CD4-positive, alpha-beta T cell treated with Interleukin-1 beta for 1 hour (primary cell): ENCODE measurements at places on chromosomes 1 and 21.

DNA sequence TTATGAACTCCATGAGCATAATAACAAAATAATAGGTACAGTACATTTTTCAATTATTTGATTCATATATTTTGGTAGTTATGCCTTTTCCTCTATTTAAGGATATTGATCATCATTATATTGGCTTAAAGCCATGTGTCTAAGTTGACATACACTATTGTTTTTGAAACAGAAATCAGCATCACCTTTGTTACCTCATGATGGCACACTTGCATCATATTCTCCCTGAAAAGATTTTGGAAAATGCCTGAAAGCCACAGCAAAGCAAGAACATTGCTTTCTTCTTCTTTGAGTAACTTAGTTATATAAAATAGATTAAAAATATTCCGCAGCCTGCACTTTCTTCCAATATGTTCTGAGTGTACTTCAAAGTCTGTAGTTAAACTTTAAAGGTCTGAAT lies 33.3 kb downstream of the TMPRSS15 start:
- DNase-seq: no peak

- no peak for DNase-seq
Measured at GRCh38 chr1:244159646-244160045, 108.6 kb downstream of the ZBTB18 start.

DNA sequence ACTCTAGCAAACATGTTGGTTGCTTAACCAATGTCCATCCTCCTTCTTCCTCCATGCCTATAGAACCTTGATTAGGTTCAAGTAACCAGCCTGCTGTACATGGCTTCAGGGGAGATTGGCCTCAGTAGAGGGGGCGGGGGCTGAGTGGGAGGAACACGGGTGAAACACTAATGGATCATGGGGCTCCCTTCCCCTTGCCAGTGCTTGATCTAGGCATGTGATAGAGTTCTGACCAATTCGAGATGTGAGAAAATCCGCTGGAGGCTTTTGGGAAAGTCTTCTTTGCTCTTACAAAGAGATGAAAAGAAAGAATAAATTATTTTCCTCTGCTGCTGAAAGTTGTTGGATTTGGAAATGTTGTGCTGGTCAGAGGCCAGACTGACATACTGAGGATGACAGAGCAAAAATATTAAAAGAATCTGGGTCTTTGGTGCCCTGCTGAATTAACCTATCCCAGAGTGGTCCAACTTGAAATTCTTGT lies 5.2 kb upstream of the OTUD7B start:
- DNase-seq: no peak

DNA sequence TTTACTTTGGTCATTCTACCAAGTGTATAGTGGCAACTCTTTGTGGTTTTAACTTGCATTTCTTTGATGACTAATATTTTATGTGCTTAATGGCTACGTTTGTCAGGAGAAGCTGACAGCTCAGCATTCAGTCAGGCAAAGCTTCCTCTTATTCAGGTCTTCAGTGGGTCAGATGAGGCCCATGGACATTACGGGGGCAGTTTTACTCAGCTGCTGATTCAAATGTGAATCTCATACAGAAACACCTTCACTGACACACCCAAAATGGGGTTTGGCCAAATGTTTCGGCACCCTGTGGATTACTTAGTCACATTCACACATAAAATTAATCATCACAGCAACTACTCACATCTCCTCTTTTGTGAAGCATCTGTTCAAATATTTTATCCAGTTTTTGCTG lies 104.9 kb upstream of the PLD5 start:
- DNase-seq: no peak

- DNase-seq: no peak
Measured at GRCh38 chr1:35873243-35873750, 9.7 kb upstream of the AGO1 start.

DNA sequence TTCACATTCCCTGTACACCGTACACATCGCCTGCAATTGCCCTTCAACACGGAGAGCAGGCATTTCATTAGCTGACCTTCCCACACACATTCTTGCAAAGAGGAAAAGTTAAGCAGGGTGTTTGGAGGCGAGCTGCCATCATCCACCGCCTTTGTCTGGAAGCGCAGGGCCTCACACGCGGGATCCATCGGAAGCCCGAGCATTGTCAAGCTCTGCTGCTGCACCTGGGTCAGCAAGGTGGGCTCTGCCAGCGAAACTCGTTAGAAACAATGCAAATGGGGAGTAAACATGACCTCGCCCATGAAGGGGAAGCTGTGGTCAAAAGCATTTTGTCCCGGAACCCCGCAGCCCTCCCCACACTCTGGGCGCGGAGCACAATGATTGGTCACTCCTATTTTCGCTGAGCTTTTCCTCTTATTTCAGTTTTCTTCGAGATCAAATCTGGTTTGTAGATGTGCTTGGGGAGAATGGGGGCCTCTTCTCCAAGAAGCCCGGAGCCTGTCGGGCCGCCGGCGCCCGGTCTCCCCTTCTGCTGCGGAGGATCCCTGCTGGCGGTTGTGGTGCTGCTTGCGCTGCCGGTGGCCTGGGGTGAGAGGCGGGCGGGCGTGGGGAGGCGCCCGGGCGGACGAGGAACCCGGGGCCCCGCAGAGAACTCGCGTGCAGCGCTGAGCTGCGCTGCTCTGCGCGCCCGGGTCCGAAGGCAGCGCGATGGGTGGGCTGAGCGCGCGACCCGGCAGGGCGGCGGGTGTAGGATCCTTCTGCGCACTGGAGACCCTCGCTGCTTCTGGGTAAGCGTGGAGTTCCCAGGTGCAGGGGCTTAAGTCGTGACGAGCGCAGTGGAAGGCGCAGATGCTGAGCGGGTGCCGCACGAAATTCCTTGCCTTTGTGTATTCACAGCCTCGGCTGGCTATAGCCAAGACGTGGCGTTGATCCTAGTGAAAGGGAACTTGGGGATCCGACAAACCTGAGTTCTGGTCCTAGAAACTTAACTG lies at the start of gene CR1:
Gene CR1 (plus strand): TSS at position 357 of the 992 bp plus-strand sequence. CDS start 111 bp downstream, at position 468.
- peak; percentile 50 for DNase-seq

DNA sequence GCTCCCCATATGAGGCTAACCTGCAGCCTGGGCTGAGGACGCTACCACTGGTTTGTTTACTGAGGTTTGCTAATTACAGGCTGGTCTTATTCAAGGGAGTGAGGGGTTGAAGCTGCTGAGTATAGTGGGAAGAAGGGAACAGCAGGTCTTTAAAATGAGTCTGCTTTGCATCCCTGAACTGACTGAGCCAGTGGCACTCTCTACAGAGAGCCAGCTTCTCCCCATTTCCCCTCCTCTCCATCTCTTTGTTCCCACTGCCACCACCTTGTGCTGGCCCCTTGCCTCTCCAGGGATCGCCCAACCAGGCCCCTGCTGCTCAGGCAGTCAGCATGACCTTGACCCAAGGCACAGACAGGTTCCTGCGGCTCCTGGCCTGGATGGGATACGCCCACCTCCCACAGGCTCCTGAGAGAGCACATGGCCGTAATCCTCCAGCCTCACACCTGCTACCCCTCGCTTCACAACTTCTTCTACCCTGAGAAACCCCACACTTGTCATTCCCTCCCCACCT lies 45.0 kb downstream of the IER5 start:
- no peak for DNase-seq

DNA sequence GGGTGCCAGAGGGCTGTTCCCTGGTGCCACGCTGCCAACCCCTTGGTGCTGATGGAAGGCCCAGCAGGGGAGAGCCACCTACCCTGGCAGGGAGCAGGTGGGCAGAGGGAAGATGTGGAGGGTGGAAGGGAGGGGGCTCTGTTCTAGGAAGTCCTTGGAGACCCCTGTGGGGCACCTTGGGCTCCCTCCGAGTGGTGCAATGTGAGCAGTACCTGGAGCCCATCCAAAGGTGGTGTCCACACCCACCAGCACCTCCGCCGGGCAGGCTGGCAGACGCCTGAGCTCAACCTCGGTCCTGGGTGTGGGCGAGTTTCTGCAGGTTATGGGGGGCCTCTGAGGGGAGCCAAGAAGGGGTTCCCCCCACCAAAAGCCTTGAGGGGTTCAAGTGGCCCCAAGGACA lies 11.3 kb upstream of the DNMT3L start:
- DNase-seq: no peak

- DNase-seq: no peak
Measured at GRCh38 chr21:16420031-16420724, 690.4 kb downstream of the USP25 start.

DNA sequence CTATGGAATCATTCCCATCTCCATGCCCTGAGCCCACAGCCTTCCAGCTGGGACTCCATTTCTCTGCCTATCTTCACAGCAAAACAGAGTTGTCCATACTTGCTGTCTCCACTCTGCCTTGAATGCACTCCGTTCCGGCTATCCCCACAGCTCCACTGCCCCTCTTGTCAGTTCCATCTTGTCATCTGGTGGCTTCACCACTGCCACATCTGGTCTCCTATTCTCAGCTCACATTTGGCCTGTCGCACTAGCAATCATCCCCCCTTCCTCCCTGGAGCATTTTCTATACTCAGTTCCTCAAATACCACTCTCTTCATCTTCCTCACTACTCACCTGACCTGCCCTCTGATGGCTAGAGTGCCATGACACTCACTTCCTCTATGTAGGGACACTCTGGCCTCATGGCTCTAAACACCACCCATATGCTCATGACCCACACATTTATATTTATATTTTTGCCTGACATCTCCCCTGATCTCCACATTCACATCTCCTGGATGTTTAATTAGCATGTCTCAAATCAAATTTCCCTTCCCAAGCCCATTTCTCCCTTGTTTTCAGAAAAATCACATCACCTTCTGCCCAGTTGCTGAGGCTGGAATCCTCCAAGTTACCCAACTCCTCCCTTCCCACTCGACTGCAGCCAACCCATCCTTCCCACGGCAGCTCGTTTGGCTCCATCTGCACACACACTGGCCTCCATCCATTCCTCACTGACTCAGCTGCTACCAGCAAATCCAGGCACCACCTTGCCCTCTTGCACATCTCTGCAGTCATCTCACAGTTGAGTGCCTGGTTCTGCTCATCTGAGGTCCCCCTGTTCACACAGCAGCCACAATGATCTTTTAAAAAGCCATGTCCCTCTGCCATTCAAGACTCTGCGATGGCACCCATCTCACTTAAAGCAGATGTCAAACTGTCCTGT lies 6.1 kb downstream of the ZNF692 start:
- DNase-seq: no peak

DNA sequence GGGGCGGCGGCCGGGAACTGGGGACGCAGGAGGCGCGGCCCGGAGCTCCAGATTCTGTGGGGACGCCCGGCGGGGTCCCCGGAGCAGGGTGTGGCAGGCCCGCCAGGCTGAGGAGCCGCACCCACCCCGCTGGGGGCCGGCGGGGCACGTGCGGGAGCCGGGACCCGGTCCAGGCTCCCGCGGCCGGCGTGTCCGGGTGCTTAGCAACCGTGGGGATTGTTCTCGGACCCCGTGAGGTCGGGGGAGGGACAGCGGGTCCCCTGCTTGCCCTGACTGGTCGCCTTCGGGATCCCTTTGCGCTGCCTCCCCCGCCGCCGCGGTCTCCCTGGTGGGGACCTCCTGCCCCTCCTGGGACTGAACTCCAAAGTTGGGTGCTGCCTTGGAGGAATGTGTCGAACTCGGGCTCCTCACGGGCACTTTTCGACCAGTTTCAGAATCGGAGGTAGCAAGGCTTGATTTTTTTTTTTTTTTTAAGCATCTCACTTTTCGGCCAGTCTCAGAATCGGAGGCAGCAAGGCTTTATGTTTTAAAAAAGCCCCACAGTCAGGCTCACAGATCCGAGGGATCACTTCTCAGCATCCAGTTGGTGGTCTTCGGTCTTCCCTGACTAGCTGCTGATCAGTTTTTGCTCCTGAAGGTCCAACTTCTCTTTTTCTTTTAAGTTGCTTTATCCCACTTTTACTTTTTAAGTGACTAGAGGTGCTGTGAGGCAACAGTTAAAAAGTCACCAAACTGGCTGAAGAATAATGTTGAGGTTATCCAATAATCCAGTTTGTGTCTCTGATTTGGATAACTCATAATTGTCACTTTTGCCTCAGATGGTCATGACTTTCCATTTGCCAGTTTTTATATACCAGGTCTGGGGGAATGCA lies 648 bp downstream of the FAM76A start:
- DNase-seq: no peak

DNA sequence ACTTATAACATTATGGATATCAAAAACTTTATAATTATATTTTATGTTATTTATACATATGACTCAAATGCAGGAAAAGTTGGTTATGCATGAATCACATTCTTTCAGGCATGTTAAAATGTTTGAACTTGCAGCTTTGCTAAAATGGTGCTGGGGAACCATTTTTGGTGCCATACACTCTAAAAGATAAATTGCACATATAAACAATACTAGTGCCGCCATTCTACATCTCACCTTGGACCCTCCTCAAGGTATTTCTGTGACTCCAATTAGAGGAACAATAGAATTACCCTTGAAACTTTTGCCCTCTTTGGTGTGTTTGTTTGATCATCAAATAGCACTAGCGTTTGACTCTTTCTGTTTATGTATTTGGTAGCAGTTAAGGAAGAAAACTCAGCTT lies 997 bp downstream of the PRKACB start:
- no peak for DNase-seq

GRCh38 chr1:79633456-79633855 lies 626.9 kb upstream of the ADGRL4 start:
- DNase-seq: no peak

- no peak for DNase-seq
Measured at GRCh38 chr21:14557413-14557812, 11.3 kb upstream of the SAMSN1 start.

GRCh38 chr1:205455581-205456382 lies at the start of gene BLACAT1:
BLACAT1 (minus strand) TSS chr1:205456045.
- no peak for DNase-seq

- DNase-seq: no peak
Measured at GRCh38 chr21:41711416-41712007, 55.3 kb downstream of the RIPK4 start.

- DNase-seq: peak; percentile 35
Measured at GRCh38 chr1:4638345-4638729, 16.1 kb upstream of the AJAP1 start.

DNA sequence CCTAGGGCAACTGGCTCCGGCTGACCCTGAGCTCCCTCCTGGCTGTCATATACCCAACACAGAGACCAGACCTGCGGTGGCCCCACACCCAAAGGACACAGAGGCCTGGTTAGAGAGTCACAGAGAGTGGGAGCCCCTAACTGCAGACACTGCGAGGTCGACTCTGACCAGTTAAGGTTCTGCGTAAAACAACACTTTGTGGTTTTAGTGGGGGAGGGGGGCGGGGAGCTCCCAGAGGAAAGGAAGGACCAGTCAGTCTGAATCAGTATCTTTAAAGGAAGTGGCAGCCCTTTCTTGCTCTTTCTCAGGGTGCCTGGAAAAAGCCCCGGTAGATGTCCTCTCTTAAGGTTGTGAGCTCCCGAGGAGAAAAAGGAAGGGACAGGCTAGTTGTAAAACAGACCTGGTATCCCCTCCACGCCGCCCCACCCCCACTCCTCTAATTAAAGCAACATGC lies 2.4 kb downstream of the SSBP3 start:
- DNase-seq: no peak

DNA sequence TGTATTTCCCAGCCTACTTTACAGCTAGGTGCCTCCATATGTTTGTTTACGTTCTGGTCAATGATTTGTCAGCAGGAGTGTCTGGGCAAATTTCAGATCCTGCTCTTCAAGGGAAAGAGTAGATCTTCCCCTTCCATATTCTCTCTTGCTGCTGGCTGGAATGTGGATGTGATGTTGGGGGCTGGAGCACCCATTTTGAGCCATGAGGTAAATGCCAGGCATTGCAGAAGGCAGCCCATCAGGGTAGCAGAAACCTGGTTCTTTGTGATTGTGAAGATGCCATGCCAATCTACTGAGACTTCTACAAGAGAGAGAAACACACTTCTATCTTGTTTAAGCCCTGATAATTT lies 25.1 kb downstream of the RUNX1 start:
- no peak for DNase-seq
